Activated CD8-positive, alpha-beta T cell treated with anti-CD3 and anti-CD28 coated beads, Interleukin-2, amount 10 ng/mL, durations not matched to agents 7 days and 5 days (primary cell): ENCODE measurements at places on chromosomes 1 and 21.

- no peaks in the 10 kb centered on the region for H3K36me3 ChIP-seq
- H3K27me3 ChIP-seq, result peaks cover 3% of the 10 kb centered on the region
- no peak overlapping the region for H3K27ac ChIP-seq
- H3K4me1 ChIP-seq, result peaks cover 6% of the 10 kb centered on the region
Measured at GRCh38 chr1:202844935-202845334, 34.2 kb downstream of the PCAT6 start.

DNA sequence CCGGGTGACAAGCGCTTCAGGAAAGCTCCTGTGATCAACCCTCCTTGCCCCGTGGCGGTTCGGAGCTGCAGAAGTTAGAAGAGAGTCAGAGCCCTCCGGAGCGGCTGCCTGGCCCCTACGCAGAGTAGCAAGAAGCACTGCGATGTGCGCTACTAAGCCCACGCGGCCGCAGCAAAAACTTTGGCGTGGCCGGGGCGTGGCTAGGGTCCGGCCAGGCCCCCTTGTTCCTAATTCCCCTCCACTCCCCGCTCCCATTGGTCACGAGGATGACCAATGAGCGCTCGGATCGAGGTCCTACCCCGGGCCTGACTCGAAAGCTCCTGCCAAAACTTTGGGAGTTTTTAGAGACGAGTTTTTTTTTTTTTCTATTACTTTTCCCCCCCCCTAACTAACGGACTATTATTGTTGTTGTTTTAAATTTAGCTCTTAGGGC lies at the start of gene HLX:
HLX (plus strand) TSS at position 368 of the 433 bp plus-strand sequence. CDS start 415 bp downstream, outside the sequence.
- H3K4me1 ChIP-seq, result peaks cover 40% of the 10 kb centered on the region
- peak within 1 kb of the TSS; percentile 63 for H3K4me3 ChIP-seq
- H3K36me3 ChIP-seq, result no peaks in the 10 kb centered on the region
- H3K27me3 ChIP-seq, result peaks cover 74% of the 10 kb centered on the region
- peak; percentile 34 for DNase-seq
- H3K27ac ChIP-seq, result no peak within 1 kb of the TSS

DNA sequence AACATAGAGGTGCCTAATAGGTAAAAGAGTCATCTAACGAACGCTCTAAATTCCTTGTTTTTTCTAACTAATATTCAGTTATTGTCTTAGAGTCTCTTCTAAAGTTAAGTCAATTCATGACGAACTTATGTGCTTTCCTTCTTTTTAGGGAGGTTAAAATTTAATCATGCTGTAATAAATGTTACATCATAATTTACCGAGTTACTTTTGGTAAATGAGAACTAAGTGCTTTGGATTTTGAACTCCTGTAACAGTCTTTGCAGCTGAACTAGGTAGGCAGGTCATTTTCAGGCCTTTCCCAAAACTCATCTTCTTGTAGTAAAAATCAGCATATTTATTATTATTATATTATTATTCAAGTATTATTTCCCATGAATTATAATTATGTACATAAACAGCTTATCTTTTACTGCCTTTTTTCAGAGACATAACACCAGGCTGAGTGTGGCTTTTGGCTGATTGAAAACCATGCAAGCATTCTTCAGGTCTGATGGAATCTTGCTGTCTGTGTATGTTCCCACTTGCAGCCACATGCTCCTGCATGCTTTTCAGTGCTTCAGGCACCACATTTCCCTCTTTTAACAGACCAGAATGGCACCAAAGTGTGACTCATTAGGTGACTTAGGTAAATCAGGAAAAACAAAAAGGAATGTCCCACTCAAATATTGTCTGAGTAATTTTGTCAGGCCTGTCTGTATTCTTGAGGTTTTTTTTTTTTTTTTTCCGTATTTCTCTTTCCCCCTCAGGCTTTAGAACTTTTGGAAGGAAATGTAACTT lies 81.0 kb upstream of the CD55 start:
- H3K4me3 ChIP-seq, result no peak overlapping the region
- no peak overlapping the region for H3K27ac ChIP-seq
- peaks cover 2% of the 10 kb centered on the region for H3K27me3 ChIP-seq
- H3K36me3 ChIP-seq, result no peaks in the 10 kb centered on the region

DNA sequence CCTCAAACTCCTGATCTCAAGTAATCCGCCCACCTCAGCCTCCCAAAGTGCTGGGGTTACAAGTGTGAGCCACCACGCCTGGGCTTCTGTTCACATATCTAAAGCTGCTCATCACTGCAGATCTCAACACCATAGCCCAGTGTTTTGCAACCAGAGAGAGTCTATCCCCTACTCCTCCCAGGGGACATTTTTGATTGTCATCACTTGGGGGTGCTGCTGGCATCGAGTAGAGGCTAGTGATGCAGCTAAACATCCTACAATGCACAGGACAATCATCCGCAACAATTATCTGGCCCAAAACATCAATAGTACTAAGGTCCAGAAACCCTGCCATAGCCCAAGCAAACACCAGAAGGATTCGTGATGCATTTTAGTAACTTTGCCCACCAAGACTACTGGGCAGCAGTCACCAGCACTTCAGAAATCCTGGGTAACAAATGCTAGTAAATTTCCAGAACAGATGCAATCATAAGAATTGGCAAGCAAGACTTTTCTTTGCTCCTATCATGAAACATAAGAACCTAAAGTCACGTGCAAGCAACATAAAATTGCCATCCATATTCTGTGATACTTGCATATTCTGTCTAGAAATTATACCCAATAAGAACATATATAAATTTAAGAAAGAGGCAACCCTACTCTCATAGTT lies 159.2 kb downstream of the APP start:
- H3K27me3 ChIP-seq, result no peaks in the 10 kb centered on the region
- H3K36me3 ChIP-seq, result no peaks in the 10 kb centered on the region
- no peak for DNase-seq
- H3K4me3 ChIP-seq, result no peak overlapping the region

- H3K4me1 ChIP-seq, result peaks cover 24% of the 10 kb centered on the region
- peaks cover 3% of the 10 kb centered on the region for H3K27me3 ChIP-seq
- no peak overlapping the region for H3K4me3 ChIP-seq
- no peaks in the 10 kb centered on the region for H3K36me3 ChIP-seq
- no peak for DNase-seq
- no peak overlapping the region for H3K27ac ChIP-seq
Measured at GRCh38 chr1:223706077-223706973, 6.0 kb upstream of the CAPN2 start.

DNA sequence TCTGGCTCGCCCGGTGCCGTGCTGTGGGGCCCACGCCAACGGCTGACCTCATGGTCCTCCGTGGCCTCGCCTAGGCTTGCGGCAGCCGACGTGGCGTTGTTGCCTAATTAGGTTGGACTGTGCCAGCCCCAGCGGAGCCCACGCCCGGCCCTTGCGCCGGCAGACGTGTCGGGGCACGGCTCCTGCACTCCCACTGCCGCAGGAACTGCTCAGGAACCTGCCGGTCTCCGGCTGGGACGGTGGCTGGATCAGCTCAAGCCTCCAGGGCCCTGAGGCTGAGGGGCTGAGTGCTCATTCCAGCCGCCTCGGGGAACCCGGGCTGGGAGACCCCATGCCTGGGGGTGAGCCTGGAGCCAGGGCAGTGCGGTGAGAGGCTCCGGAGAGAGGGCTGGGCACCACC lies 16.1 kb upstream of the PEX10 start:
- no peak overlapping the region for H3K27ac ChIP-seq
- H3K36me3 ChIP-seq, result no peaks in the 10 kb centered on the region
- H3K4me1 ChIP-seq, result peaks cover 3% of the 10 kb centered on the region
- H3K4me3 ChIP-seq, result no peak overlapping the region

GRCh38 chr1:247528812-247529474 lies 7.3 kb downstream of the OR2C3 start:
- H3K4me3 ChIP-seq, result no peak overlapping the region
- H3K36me3 ChIP-seq, result no peaks in the 10 kb centered on the region
- H3K27me3 ChIP-seq, result peaks cover 9% of the 10 kb centered on the region
- H3K4me1 ChIP-seq, result no peaks in the 10 kb centered on the region

DNA sequence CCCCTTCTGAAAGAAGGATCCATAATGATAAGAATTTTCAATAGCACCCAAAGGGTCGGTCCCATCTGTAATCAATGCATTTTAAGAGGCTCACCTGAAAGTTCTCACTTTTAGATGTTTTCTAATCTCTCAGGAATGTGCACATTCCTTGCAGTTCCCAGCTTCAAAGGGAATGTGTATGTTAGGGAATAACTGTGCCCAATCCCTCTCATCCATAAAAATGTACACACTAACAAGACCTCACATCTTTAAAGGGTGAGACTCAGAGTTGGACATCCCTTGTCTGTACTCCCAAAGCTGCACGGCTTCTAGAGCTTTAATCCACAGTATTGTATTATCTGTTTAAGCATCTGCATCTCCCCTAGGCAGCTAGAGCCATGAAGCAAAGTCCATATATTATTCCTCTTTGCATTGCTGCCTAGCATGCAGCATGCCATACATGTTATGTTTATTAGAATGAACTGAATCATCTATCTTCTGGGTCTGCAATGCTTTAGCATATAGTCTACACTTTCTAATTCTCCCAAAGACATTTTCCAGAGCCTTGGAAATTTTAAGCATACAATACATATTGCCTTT lies 9.3 kb upstream of the CCN1 start:
- H3K36me3 ChIP-seq, result no peaks in the 10 kb centered on the region
- H3K4me1 ChIP-seq, result peaks cover 2% of the 10 kb centered on the region
- H3K27ac ChIP-seq, result no peak overlapping the region
- no peak overlapping the region for H3K4me3 ChIP-seq
- H3K27me3 ChIP-seq, result peaks cover 46% of the 10 kb centered on the region

DNA sequence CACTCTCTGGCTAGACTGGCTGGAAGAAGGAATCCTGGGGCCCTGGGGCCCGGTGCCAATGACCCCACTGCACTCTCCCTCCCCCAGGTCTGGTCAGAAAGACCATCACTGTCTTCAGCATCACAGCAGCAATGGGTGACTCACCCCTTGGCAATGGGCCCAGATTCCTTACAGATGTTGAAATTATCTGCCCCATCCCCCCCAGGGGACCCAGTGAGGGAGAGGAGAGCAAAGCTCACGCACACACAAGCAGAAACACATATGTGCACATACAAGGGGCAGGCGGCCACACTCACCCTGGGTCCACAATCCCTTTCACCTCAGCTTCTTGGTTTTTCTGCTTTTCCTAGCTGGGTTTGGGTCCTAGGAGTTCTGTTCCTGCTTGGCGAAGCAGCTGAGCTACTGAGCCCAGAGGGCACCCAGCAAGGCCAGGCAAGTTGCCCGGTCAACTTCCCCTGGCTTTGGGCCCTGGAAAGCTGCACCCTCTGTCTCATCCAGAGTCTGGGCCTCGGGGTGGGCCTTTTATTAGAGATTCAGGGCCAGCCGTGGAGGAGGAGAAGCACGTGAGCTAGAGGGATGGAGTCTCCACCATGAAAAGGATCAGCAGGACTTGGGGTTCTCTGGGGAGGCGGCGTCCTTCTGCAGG lies 2.6 kb downstream of the COL16A1 start:
- no peak overlapping the region for H3K27ac ChIP-seq
- H3K4me1 ChIP-seq, result peaks cover 38% of the 10 kb centered on the region
- peaks cover 39% of the 10 kb centered on the region for H3K27me3 ChIP-seq

DNA sequence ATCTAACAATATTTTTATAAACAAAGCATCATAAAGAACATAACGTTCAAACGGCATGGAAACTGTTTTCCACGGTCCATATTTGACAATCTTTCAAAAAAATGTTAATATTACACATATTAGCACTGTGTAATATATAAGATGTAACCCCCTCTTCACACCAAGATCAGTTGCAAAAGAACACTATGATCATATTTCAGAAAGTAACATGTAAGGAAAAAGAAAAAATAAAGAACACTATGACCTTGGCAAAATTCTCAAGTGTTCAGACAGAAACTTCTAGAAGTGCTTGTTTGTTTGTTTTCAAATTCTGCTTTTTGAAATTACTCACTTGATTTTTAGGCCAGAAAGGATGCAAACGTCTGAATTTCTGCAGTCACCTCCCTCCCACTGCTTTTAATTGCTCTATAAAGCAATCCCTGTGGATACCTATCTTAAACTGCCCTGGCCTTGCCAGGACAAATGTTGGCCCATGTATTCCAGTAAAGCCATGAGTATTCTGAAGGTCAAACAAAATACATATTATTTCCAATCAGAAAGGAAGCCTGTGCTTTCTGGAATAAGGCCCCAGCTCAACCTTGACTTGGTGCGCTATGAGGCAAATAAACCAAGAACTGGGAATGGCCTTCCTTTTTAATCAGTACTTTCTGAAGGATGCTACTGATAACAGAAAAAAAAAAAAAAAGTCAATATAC lies 68.6 kb downstream of the TGFBR3 start:
- peaks cover 8% of the 10 kb centered on the region for H3K4me1 ChIP-seq
- H3K27me3 ChIP-seq, result peaks cover 5% of the 10 kb centered on the region
- H3K4me3 ChIP-seq, result no peak overlapping the region
- no peak for DNase-seq
- H3K36me3 ChIP-seq, result no peaks in the 10 kb centered on the region
